CD4-positive, alpha-beta memory T cell (primary cell): ENCODE measurements at places on chromosomes 12 and 14. TPM values are rescaled to one million over a fixed set of nuclear protein-coding genes. Genes with fewer than 3 reads are reported as not detected.

Gene ZNF219
- 0.80 TPM for polyA plus RNA-seq

Gene RPS6KL1
- polyA plus RNA-seq, result 0.45 TPM

Gene IL22
- polyA plus RNA-seq, result 0.67 TPM

Gene DBX2
- not detected for polyA plus RNA-seq

Gene NR1H4
- not detected for polyA plus RNA-seq

Gene SMIM41
- polyA plus RNA-seq, result not detected

Gene CLEC4D
- polyA plus RNA-seq, result not detected

Gene PGF
- 0.11 TPM for polyA plus RNA-seq

Gene PLCZ1
- polyA plus RNA-seq, result not detected

Gene ZFC3H1
- polyA plus RNA-seq, result 30.2 TPM

Gene GNB3
- polyA plus RNA-seq, result not detected

Gene TRIM9
- not detected for polyA plus RNA-seq

Gene LRFN5
- polyA plus RNA-seq, result not detected

Gene HPD
- not detected for polyA plus RNA-seq

Gene TMEM260
- 14.8 TPM for polyA plus RNA-seq

Gene SRRM4
- polyA plus RNA-seq, result not detected

Gene NTN4
- polyA plus RNA-seq, result 5.2 TPM

Gene OR6C2
- polyA plus RNA-seq, result not detected

Gene APAF1
- polyA plus RNA-seq, result 5.3 TPM

Gene RNASE4
- polyA plus RNA-seq, result 2.5 TPM

Gene RTL1
- polyA plus RNA-seq, result not detected

Gene RPL10L
- polyA plus RNA-seq, result not detected

Gene CIPC
- 5.4 TPM for polyA plus RNA-seq

Gene SMOC1
- not detected for polyA plus RNA-seq

Gene ADAM21
- polyA plus RNA-seq, result 0.10 TPM

Gene C3AR1
- polyA plus RNA-seq, result 10.6 TPM

Gene MIP
- polyA plus RNA-seq, result 0.32 TPM

Gene TBK1
- polyA plus RNA-seq, result 22.4 TPM

Gene INHBC
- polyA plus RNA-seq, result not detected

Gene ZCCHC8
- polyA plus RNA-seq, result 13.9 TPM

Gene PTHLH
- not detected for polyA plus RNA-seq

Gene LBHD2
- polyA plus RNA-seq, result not detected

Gene MYL2
- polyA plus RNA-seq, result not detected

Gene FAM186B
- polyA plus RNA-seq, result 0.15 TPM

Gene TAS2R14
- 0.36 TPM for polyA plus RNA-seq

Gene NPAS3
- polyA plus RNA-seq, result not detected

Gene CIROP
- not detected for polyA plus RNA-seq

Gene C12orf60
- 2.0 TPM for polyA plus RNA-seq

Gene ANKRD33
- polyA plus RNA-seq, result not detected

Gene CMAS
- 45.0 TPM for polyA plus RNA-seq

Gene YARS2
- 11.6 TPM for polyA plus RNA-seq
